ENCODE measurements at places on chromosomes 3 and 15. TPM values are rescaled to one million over a fixed set of nuclear protein-coding genes. Genes with fewer than 3 reads are reported as not detected.

Gene ALDH1A2
- total RNA-seq: not detected

Gene PLS1
- total RNA-seq: 5.0 TPM

Gene LRRC49
- total RNA-seq: not detected

Gene ARPP21
- total RNA-seq: not detected

Gene AQP9
- total RNA-seq: not detected

Gene RHCG
- not detected for total RNA-seq

Gene MAN2A2
- 257 TPM for total RNA-seq

Gene UROC1
- not detected for total RNA-seq

Gene SOX2
- not detected for total RNA-seq

Gene RBSN
- total RNA-seq: 18.7 TPM

Gene PRRT3
- total RNA-seq: 13.4 TPM

Gene FSD2
- not detected for total RNA-seq

Gene HESX1
- total RNA-seq: not detected

Measured in T-helper 1 cell treated with Interleukin-12 subunit alpha and Interleukin-12 subunit beta and Interleukin-4 antibody, amounts not matched to agents 30 ng/mL and 1 ng/mL, for 36 hours (primary cell).